ENCODE measurements at places on chromosomes 16 and 17.

DNA sequence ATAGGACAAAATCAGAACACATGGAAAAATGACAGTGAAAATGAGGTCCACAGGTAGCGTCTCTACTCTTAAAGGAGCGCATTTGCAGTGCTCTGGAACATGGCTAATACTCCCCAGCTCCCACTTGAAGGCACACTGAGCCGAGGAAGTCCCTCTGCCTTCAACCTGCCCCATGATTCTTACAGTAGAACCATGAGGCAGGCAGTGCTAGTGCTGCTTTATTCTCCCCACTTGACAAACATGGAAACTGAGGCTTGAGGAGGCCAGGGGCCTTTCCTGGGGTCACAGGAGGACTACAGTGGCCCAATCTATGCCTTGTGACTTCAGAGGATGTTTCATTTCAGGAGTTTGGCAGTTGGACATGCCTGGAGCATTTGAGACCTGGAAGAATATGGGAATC, 244.1 kb upstream of the MAF start:
- H3K27me3 ChIP-seq = no peaks in the 10 kb centered on the region
- no peaks in the 10 kb centered on the region for H3K36me3 ChIP-seq
- no peaks in the 10 kb centered on the region for H3K4me1 ChIP-seq
- DNase-seq = no peak
- no peak overlapping the region for H3K27ac ChIP-seq

DNA sequence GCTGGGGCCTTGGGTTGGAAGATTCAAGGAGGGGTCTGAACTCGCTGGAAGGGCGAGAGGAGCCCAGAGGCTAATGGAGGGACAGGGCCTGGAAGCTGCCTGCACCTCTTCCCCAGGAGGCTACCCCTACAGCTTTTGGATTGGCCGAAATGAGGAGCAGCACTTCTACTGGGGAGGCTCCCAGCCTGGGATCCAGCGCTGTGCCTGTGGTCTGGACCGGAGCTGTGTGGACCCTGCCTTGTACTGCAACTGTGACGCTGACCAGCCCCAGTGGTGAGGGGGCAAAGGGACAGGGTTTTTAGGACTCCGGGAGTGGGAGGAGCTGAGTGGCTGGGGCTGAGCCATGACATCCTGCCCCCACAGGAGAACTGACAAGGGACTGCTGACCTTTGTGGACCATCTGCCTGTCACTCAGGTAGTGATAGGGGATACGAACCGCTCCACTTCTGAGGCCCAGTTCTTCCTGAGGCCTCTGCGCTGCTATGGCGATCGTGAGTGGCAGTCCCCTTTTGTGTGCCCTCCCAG, 8.8 kb downstream of the CNTNAP1 start:
- no peaks in the 10 kb centered on the region for H3K4me1 ChIP-seq
- H3K36me3 ChIP-seq = peaks cover 21% of the 10 kb centered on the region
- no peak overlapping the region for H3K27ac ChIP-seq
- no peaks in the 10 kb centered on the region for H3K27me3 ChIP-seq
- H3K4me3 ChIP-seq = no peak overlapping the region

- peaks cover 28% of the 10 kb centered on the region for H3K4me1 ChIP-seq
- H3K4me3 ChIP-seq = no peak overlapping the region
- peak overlapping the region; percentile 37 for H3K27ac ChIP-seq
- H3K36me3 ChIP-seq = no peaks in the 10 kb centered on the region
- DNase-seq = peak; percentile 40
- no peaks in the 10 kb centered on the region for H3K27me3 ChIP-seq
These were observed 5.1 kb upstream of the KLHL36 start for GRCh38 chr16:84643180-84643583.

GRCh38 chr16:57862698-57863433, 60.6 kb upstream of the KIFC3 start:
- H3K4me1 ChIP-seq = peaks cover 5% of the 10 kb centered on the region
- DNase-seq = no peak
- H3K27ac ChIP-seq = no peak overlapping the region
- no peaks in the 10 kb centered on the region for H3K27me3 ChIP-seq

DNA sequence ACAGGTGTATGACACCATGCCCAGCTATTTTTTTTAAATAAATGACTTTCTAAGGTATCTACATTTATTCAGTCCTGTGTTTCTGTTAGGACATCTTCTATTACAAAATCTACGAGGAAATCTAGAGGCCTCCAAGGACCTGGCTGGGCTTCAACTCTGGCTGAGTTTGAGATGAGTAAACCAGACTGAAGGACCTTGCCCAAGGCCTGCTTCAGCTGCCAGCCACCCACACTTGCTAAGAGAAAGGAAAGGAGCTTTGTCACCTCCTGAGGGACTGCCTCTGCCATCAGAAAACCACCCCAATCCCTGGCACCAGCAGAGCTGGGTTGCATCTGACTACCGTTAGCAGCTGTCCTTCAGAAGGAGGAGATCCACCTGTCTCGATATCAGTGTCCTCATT, 1.3 kb upstream of the MYO1D start:
- no peak for DNase-seq
- H3K36me3 ChIP-seq = no peaks in the 10 kb centered on the region
- no peaks in the 10 kb centered on the region for H3K27me3 ChIP-seq

DNA sequence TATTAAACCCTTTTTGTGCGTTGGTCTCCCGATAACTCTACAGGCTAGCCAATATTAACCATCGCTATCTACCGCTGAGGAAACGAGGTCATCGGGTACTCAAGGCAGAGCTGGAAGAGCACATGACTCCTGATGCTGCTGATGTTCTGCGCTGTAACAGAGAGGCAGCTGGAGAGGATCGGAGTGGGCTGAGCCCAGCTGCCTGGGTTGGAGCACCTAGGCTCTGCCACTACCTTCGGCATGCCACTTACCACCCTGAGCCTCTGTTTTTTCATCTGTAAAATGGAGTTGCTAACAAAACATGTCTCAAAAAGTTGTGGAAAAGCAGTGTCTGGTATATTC, 432 bp upstream of the SLC46A1 start:
- no peak overlapping the region for H3K27ac ChIP-seq
- peak overlapping the region; percentile 84 for H3K4me3 ChIP-seq
- peaks cover 9% of the 10 kb centered on the region for H3K36me3 ChIP-seq
- DNase-seq = no peak

DNA sequence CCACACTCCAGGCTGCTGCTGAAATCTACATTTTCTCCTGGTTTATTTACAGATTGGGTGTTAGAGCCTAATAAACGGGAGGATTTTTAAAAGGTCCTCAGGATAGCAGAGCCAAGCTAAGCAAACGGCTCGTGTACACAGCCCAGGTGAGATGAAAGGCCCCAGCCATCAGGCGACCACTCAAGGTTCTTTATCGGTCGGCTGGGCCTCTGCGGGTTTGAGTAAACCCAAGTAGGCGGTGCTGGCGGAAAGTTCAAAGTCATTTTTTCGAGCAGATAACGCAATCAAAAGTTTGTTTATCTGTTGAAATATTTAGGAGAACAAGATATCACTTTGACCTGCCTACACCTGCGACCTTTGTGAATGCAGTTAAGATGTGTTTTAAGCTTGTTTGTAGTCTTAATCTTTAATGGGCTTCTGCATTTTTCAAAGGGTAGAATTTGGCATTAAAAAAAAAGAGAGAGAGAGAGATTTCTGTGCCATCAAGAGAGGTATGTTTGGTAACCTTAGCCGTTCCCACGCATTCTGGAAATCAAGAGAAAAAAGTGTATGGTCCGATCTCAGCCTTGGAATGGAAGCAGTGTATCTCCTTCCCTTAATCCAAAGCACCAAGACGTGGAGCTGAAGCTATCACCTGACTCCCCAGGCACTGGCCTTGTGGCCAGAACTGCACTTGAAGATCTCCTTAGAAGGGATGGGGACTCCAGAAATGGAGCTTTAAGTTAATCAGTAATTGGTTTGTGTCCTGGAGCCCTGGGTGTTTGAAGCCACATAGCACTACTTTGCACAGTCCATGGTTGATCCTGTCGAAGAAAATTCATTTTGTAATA, 301.7 kb upstream of the IRX5 start:
- H3K4me3 ChIP-seq = no peak overlapping the region
- H3K4me1 ChIP-seq = peaks cover 4% of the 10 kb centered on the region
- H3K27me3 ChIP-seq = no peaks in the 10 kb centered on the region
- peak; percentile 53 for DNase-seq
- H3K36me3 ChIP-seq = no peaks in the 10 kb centered on the region

- H3K36me3 ChIP-seq = no peaks in the 10 kb centered on the region
- no peak overlapping the region for H3K27ac ChIP-seq
- H3K4me1 ChIP-seq = no peaks in the 10 kb centered on the region
- no peak overlapping the region for H3K4me3 ChIP-seq
- H3K27me3 ChIP-seq = no peaks in the 10 kb centered on the region
These were observed 11.4 kb downstream of the CFAP97D1 start for GRCh38 chr17:43791589-43791988.

DNA sequence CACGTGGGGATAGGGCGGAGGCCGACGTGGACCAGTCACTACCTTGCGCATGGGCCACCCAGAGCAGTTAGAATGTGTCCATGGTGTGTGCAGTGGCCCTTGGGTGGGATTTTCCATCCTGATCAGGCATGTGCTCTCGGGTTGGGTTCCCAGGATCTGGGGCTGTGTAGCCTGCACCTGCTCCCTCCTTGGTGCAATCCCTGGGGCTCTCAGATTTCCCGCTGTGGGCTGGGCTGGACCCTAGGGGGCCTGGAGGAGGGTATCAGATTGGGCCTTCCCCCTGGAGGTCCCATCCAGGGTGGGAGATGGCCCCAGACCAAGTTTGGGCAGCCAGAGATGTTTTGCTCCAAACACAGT, 1.3 kb downstream of the SMTNL2 start:
- H3K4me3 ChIP-seq = no peak overlapping the region
- no peaks in the 10 kb centered on the region for H3K27me3 ChIP-seq
- peaks cover 14% of the 10 kb centered on the region for H3K4me1 ChIP-seq
- H3K36me3 ChIP-seq = no peaks in the 10 kb centered on the region

GRCh38 chr16:73878611-73879010, 418.0 kb upstream of the PSMD7 start:
- H3K4me3 ChIP-seq = no peak overlapping the region
- H3K36me3 ChIP-seq = no peaks in the 10 kb centered on the region
- H3K27ac ChIP-seq = no peak overlapping the region
- DNase-seq = no peak
